Thoracic aorta (tissue), 2 donors: ENCODE measurements at places on chromosomes 7 and 10.

DNA sequence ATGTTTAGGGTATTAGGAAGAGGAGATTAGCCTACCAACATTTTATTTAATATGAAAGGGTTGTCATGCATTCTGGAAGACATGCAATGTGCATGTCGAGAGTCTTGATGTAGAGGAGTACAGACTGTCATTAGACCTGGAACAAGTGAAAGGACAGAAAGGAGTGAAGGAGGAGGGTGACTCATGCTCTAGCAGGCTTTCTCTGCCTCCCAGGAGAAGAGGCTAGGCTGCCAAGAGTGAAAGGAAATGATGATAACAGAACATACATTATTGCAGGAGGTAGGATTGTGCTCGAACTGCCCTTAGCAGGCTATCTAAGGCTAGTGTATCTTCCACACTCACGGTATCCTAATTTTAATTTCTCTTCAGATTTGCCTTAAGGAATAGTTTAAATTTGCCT, 228.8 kb downstream of the EXOC4 start:
- DNase-seq: no peak

DNA sequence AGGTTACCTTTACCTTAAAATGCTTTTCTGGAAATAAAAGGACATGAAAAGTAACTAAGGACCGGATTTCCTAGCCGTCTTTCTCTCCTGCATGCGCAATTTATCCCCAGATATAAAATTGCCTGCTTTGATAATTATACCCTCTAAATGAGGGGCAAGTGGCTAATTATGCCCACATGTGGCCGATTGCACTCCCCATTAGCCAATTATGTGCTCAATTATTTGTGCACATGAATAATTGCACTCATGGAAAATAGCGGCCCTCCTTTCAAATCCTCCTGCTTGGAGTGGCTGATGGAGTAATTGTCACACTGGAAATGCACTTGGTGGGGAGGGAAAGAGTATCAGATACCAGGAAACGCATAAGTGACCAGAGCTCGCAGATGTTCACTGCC, 66.4 kb upstream of the ATRNL1 start:
- no peak for DNase-seq

- DNase-seq: no peak
These were observed 59.4 kb upstream of the AHR start for GRCh38 chr7:17239046-17239445.

- DNase-seq: no peak
These were observed 233.6 kb upstream of the SEMA3E start for GRCh38 chr7:83882551-83882950.

DNA sequence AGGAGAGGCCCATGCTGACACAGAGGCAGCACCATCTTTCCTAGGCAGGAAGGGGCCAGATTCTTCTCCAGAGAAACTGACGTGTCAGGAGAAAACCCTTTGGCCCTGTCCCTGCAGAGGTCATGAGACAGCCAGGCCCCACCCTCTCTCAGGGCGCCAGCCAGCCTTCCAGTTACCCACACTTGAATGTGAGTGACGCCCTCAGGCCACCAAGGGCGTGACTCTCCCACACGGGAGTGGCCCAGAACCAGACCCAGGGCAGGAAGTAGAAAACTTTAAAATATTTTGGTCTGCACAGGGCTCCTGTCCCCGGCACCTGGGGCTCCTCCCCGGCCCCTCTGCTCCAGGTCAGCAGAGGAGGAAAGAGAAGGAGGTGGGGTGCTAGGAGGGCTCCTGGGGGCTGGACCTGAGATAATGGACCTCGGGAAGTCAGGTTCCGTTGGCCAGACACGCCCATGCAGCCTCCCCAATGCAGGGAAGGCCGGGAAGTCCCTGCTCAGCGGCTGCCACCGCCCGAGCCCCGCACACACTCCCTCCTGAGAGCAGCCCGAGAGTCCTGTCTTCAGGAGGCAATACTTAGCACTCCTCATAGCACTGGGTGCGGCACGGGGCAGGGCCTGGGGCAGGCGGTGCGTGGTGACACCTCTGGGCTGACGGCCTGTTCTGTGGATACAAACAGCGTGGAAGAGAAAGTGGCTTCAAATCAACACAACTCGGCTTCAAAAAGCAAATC, 67.0 kb upstream of the CFAP46 start:
- no peak for DNase-seq

- no peak for DNase-seq
These were observed 135.4 kb upstream of the KMT2E start for GRCh38 chr7:104878577-104878976.

DNA sequence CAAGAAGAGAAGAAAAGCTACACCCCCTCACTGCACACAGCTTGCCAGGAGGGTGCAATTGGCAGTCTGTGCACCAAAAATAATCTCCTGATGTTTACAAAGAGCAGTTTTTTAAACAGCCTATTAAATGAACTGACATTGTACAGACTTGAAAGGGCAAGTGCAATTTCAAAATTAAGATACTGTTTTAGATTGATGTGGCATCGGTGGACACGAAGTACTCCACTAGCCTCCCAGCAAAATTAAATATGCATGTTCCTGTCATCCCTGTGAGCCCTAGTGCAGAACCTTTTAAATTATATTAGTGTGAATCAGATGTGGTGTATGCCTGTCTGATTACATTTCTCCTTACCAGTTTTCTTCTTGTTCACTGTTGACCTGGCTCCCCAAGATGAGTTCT, 87.9 kb downstream of the WIPF3 start:
- DNase-seq: no peak

DNA sequence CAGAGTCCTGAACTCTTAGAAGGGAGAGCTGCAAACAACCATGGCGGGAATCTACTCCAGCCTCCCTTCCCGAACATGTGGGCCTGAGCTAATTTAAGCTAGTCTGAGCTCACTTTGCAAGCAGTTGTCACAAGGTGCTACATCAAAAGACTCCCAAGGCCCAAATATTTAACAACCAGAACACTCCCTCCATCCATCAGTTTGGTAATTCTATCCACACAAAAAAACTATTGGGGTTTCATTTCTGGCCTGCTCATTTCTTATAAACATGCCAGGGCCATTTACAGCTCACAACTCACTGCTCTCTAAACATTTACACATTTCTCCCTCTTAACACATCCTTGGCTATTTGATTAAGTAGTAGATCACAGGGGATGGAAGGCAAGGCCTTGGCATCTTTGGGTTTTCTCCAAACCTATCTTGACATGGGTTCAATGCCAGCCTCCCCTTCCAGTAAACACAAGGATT, 263.4 kb downstream of the KCNMA1 start:
- DNase-seq: no peak

DNA sequence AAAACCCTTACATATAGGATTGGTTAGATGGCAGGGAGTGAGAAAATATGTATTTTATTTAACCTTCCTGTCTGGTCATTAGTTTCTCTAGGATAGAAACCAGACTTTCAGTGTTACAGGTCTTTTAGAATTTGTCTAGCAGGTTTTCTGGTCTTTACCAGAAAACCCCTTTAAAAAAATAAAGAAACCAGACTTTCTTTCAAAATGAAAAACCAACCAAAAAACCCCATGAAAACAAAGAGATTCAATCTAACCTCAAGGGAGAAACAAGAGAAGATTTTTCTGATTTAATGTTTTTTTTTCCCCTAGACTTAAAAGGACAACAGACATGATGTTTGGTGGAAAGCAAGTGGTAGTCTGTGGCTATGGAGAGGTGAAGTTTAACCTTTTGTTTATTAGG, 28.7 kb upstream of the STRIP2 start:
- no peak for DNase-seq

- no peak for DNase-seq
These were observed 123.9 kb downstream of the LRRC4 start for GRCh38 chr7:127907110-127908040.

DNA sequence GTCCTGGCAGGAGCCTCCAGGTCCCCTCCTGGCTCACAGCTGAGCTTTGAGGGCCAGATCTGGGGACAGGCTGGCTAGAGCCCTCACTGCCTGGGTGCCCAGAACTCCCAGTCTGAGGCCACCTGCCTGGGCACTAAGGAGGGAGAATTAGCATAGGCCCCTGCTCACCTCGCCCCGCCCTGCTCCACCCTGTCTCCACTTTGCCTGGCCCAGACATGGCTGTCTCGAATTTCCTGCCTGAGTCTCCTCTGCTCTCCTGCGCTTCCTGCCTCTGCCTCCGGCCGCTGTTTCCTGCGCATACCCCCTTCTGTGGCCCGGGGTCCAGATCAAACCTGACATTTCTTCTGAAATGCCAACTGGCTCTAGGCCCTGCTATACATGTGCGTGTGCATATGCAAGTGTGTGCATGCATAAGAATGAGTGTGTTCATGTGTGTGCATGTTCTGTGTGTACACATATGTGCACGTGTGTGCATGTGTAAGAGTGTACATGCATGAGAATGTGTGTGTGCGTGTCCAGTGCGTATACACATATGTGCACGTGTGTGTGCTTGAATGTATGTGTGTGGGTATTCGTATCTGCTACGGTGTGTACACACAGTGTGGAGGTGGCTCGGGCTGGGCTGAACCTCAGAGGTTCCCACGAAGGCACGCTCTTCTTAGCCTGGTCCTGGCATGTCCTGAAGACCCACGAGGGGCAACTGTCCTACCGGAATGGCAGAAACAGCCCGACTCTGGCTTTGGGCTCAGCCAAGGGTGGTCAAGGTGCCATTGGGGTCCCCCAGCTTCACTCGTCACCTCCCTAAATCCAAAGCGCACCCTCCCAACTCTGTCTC, 64.9 kb downstream of the MYL10 start:
- no peak for DNase-seq

GRCh38 chr7:35003679-35004303, 33.5 kb downstream of the DPY19L1 start:
- no peak for DNase-seq

GRCh38 chr7:29508608-29509007, 55.0 kb upstream of the PRR15 start:
- no peak for DNase-seq

DNA sequence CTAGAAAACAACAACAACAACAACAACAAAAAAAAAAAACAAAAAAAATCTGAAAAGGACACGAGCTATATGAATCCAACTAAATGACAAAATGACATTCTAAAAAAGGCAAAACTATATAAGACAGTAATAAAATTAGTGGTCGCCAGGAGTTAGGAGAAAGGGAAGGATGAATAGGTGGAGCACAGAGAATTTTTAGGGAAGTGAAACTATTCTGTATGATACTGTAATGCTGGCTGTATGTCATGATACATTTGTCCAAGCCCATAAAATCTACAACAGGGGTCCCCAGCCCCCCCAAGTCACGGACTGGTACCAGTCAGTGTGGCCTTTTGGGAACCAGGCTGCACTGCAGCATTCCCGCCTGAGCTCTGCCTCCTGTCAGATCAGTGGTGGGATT, 2.8 kb upstream of the PUS7 start:
- DNase-seq: no peak

DNA sequence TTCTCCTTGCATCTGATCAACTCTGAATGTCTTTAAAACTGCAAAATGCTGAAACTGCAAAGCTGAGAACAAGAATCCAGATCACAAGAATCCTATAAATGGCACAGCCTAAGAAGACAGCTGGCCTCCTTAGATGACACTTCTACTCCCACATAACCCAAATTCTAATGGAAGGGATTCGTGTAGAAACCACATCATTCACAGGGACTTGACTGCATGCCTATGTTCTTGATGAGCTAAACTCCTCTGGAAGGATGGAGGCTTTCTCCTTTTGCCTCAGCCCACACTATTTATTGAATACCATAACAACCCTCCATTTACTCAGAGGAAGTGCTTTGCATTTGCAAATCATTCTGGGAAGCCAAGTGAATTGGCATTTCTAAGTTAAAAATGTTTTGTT, 252.5 kb upstream of the VWC2 start:
- no peak for DNase-seq
